Activated T-cell treated with anti-CD3 and anti-CD28 coated beads, Interleukin-2, amount 50 U/mL, for 24 hours (primary cell): ENCODE measurements at places on chromosomes 4 and X.

GRCh38 chrX:139967300-139967699 lies 2.0 kb upstream of the CXorf66 start:
- DNase-seq = no peak

DNA sequence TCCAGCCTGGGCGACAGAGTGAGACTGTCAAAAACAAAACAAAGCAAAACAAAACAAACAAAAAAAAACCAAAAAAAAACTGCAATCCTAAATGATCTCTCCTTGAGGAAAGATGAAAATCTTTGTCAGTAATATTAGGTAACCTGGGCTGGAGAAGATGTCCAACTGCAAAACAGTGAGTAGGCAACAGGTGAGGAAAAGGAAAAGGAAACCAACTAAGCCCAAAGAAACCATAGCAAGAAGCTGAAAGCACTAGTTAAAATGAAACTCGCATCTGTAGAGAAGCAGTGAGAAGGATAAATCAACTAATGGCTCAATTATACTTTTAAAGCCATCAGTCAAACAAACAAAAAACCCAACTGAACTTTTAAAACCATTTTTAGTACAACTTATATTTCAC lies 54.2 kb downstream of the ENOX2 start:
- no peak for DNase-seq

DNA sequence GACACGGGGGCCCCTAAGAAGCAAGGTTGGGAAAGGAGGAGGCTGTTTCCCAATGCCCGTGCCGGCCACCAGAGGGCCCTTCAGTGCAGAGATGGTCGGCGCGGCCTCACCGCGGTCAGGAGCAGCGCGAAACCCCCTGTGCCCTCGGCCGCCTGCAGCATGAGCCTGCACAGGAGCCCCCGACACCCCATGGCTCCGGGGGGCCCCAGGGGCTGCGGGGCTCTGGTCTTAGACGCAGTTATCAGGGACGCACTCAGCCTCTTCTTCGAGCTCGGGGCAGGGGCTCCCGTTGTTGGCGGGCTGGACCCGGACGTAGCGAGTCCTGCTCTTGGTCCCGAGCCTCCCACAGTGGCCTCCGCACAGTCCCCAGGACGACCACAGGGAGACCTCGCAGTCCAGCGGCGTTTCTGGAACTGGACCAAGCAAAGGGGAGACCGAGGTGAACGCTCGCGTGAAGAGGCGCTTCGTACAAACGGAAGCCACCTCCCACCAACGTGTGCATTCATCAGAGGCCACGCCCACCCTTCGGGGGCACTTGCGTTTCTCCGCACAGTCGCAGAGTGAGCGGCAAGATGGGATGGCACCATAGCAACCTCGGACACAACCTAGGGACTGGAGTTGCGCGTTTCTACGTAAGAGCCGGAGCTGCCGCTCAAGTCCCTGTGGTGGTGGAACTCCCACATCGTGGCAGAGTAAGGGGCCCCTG lies 5.0 kb downstream of the SPON2 start:
- peak; percentile 89 for DNase-seq

DNA sequence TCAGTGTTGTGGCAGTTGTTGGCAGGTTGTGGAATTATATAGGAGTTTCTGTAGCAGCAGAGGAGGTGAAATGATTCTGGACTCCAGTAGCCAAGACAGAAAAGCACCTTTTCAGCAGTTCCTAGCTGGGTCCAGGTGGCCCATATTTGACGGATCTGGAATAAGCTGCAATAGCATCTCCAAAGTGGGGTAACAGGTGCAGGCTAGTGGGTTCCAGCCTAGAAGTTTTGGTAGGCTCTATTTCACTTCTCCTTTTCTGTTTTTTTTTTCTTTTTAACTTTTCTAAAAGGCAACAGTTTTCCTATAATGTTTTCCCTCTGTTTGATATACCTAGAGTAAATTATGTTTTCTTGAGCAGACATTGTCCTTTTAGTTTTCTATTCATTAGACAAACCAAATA lies 392.5 kb downstream of the C4orf33 start:
- DNase-seq = no peak

DNA sequence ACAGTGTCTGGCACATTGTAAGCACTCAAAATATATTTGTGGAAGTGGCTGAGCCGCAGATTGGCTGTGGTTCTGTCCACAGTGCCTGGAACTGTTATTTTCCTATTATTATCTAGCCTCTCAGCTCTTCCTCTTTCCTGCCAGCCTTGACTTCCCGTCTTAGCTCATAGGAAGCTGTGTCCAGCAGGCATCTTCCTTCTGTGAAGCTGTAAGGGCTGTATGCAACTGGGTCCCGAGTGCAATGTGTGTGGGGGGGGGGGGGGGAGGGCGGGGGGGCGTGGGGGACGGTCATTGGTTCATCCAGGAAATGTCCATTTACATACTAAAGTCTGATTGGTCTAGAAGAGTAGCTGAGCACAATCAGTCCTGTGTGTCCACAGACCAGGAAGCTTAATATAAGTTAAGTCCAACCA lies 210.7 kb downstream of the PDGFRA start:
- no peak for DNase-seq

DNA sequence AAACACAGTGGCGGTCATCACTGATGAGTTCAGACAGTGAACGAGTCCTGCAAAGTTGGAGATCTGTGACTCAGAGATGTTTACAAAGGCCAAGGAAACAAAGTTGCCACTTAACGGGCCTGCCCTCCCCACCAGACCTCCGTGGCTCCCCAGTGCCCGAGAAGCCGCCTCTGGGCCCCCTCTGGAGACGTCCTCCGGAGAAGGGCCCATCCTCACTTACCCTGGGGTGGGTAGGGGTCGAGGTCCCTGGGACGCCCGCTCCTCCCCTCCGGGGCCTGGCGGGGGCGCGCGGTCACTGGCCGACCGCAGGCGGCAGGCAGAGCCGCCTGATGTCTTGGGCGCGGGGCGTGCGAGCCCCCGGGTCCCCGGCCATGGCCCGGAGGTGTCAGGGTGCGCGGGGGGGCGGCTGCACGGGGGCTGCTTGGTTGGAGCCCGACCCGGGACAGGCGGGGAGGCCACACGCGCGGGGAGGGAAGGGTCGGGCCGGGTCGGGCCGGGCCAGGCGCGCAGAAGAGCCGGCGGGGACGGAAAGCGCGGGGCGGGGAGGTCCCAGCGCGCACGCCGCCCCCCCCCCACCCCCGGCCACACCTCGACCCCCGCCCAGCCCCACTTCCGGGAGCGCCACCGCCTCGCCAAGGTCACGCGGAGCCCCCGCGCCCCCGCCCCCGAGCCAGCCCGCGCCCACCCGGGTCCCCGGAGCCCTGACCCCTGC lies 529 bp downstream of the DHRSX start:
- DNase-seq = peak; percentile 68

DNA sequence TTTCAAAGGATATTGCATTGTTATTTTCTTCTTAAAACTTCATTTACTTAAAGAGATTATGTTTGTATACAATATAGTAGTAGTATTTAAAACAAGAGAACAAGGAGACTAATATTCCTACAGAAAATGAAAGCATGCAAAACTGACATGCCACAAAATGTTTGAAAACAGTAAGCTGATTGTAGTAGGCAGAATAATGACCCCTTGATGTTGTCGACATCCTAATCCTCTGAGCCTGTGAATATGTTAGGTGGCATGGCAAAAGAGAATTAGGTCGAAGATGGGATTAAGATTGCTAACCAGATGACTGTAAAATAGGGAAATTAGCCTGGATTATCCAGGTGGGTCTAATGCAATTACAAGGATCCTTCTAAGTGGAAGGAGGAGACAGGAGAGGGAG lies 522.2 kb upstream of the NR3C2 start:
- no peak for DNase-seq

- no peak for DNase-seq
Measured at GRCh38 chrX:119389871-119390501, 9.2 kb upstream of the SLC25A43 start.

DNA sequence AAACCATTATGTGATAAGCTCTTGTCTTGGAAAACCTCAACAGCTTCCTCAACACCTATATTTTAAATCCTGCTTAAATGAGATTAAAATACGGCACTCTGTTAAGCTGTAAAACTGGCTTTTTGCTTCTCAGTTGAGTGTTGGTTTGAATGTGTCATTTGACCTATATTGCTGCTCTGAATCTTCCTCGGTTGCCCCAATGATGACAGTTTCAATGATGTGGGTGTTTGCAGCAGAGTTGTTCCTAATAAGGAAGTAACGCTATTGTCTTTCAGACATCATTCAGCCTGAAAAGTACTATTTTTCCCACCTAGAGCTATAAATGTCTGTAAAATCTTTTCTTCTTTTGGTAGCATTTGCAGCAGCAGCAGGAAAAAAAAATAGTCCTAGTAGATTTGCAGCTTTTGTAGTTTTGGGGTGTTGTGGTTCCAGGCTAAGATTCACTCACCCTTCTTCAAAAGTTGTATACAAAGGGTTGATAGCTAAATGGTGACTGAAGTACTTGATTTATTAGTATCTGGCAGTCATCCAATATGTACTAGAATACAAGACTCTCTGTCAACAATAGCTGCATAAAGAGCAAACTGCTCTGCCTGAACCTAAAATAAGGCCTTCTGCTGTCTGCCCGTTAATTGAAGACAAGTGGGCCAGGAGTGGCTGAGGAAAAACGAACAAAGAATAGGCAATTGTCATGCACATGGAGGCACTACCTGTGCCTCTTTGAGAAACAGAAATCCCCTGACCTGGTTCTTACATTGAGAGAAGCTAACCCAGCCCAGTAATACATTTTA lies 333.1 kb downstream of the IL1RAPL1 start:
- no peak for DNase-seq

DNA sequence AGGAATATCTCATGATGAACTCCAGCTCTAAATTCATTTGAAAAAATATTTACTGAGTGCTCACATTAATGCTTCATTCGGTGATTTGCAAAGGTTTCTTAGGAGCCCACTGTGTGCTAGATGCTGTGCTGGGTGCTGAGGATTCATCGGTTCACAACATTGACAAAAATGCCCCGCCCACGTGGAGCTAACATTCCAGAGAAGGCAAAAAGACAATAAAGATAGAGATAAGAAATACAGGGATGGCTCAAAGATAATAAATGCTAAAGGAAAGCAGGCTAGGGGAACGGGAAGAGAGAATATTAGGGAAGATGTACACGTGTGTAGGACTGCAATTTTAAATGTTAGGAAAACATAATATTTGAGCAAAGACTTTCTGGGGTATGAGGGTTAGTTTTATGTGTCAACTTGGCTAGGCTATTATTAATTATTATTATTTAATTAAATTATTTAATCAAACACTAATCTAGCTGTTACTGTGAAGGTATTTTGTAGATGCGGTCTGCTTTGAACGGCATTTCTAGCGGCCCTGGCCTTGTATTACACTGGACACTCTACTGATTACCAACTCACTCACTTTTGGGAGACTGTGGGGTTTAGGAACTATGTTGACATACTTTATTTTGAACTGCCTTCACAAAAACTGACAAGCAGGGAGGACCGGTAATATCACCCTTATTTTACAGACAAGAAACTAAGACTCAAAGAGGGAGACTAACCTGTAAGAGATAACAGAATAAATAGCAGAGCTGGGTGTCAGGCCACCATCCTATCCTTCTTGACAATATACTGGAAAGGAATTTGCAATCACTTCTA lies 61.9 kb upstream of the IRF2 start:
- DNase-seq = no peak

GRCh38 chr4:94819371-94820168 lies 61.8 kb downstream of the BMPR1B start:
- no peak for DNase-seq

DNA sequence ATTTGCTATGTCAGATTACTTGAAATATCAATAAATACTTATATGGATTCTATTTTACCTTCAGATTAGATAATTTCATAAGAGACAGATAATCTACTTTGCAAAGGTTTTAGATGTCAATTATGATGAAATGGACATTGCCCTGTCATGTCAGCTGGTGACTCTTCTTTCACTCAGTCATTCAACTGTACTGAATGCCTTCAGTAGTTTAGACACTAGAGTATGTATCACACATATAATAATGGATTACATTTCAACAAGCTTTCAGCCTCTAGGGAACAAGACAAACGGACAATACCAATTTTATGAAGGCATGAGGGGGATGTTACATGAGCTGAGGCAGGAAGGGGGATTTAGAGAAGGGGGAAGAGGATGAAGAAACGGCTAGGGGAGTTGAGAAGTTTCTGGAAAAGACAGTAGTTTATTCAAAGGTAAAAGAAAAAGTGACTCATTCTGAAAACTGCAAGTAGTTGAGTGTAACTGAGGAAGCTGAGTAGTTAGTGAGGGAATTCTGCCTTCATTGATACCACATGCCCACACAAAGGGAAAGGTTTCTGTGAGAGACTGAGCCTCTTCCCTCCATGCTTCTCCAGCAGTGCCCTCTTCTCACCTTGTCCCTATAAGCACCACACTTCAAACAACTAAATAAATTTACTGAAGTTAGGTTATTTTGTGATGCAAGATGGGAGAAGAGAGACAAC lies 25.7 kb downstream of the SLC9B2 start:
- DNase-seq = no peak

- DNase-seq = no peak
Measured at GRCh38 chrX:18649498-18649951, 22.4 kb downstream of the RS1 start.

- DNase-seq = no peak
Measured at GRCh38 chrX:25432396-25432795, 416.6 kb upstream of the ARX start.

DNA sequence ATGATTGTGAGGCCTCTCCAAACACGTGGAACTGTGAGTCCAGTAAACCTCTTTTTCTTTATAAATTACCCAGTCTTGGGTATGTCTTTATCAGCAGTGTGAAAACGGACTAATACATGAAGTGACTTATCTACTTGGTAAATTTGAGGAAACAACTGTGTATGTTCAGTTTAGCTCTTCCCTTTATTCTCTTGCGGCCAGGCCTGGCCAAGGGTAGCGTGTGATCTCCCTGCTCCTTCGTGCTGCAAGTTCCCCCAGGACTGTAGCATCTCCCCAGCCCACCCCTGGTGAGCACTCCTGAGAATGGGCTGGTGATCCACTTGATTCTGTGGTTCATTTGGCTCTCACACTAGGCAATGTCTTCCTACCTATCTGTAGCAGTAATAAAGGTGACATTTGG lies 53.2 kb upstream of the CHRNA9 start:
- no peak for DNase-seq

GRCh38 chr4:61541459-61541858 lies 341.3 kb downstream of the ADGRL3 start:
- DNase-seq = no peak

DNA sequence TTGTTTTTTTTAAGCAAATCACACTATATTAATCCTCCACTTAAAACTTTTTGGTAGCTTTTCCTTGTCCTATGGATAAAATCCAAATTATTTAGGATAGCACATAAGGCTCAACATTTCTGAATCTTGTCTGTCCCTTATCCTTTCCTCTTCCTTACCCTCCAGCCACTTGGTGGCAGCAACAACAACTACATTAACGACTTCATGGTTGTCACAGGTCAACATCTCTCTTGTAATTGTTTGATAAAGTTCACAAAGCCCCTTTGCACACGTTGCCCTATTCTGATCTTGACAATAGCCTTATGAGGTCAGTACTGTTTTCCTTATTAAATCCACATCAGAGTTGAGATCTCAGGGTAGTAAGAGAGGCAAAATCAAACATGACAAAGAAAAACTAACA lies 269.0 kb upstream of the PABPC4L start:
- no peak for DNase-seq

- no peak for DNase-seq
Measured at GRCh38 chrX:50609796-50610195, 139.2 kb upstream of the DGKK start.

- DNase-seq = no peak
Measured at GRCh38 chrX:48509619-48510018, 827 bp downstream of the PORCN start.
